Islet precursor cell (in vitro differentiated cells): ENCODE measurements at places on chromosomes 13 and 19.
A peak's percentile ranks its signal among the peaks of the same experiment; 100 is the strongest.

DNA sequence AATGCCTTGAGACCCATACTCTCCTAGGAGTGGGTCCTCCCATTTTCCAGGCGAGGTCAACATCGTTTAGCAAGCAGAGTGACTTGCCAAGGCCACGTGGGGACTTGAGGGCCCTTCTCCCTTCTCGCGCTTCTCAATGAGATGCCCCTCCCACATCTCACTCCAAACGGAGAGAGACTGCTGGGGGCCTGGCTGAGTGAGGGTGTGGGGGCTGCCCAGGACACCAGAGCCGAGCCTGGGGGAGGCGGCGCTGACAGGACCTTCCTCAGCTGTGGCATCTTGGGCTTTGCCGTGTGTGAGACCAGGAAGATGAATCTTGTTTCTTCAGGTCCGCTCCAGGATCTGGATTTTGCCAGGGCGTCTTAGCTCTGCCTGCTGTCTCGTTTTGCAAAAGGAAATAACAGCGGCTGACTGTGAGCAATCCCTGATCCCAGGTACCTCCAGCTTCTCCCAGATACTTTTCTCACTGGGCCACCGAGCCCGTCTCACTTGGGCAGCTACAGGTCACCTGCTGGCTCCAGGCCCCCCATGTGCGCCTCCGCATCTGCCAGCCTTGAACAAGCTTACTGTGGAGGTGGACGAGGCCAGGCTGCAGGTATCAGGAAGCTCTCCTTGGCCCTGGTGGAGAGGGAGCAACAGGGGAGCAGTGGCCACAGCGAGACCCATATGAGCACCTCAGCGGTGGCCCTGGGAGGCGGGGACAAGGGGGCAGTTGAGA, 6.0 kb downstream of the COX6B2 start:
- peak; percentile 57 for DNase-seq

- no peak for DNase-seq
Measured at GRCh38 chr19:12921047-12921446, 2.0 kb upstream of the SYCE2 start.

DNA sequence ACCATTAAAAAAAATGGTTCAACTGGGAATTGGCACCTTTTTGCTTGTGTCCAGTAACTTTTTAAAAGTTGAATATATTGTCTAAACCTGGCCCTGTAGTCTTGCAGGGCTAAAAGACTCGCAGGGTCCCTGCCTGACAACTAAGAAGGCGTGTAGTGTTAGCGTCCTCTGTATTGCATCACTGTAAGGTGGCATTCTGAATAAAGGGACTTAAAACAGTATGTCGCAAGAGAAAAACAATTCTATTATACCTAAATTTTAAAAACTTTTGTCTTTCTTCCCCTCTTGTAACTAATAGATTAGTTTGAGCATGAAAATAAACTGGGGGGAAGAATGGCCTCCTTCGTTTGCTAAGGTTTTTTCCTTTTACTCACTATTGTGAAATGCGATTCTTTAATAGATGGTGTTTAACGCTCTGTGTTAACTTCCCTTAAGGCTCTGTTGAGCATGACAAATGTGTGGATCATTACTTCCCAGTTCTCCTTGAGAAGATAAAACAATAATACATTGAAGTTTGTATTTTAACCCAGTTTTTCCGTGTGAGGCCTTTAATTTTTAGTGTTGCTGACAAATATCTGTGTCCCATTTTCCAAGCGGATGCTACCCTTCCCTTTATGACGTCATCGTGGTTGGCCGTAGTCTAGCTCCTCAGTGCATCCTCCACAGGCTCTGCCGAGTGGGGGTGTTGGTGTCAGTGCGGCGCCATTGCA, 134.6 kb downstream of the KATNAL1 start:
- no peak for DNase-seq

DNA sequence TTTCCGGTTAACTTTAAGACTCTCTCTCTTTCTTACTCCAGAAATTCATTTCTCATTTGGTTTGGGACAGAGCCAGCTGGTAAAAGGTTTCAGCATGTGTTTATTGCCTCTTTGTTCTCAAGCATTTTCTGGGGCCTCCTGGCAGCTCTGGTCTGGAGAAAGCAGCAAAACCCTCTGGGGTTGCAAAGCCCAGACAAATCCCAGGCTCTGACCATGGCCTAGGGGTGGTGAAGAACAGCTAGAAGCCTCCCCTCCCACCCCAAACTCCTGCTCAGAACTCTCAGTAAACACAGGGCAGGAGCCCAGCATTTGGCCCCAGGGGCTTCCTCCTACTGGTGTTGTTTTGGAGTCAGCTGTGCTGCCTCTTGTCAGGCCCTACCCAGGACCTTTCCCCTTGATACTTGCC, 124.2 kb upstream of the SERP2 start:
- DNase-seq: peak; percentile 94

GRCh38 chr19:1956868-1957492, 16.0 kb downstream of the CSNK1G2 start:
- no peak for DNase-seq

DNA sequence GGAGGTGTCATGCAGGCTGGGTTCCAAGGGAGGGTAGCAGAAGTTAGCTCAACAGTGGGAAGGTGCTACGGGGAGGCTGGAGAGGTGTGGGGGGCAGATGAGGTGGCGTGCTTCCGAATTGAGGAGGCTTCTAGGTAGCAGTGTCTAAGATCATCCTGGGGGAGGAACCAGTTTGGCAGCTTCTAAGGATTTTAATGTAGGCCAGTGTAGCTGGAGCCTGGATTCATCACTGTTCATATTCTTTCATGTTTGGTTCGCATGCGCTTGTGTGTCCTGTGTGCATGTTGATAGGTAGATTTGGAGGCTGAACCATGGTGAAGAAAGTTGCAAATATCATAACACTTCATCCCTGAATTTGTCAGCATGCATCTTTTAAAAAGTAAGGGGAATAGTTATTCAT, 86.7 kb downstream of the GPR12 start:
- no peak for DNase-seq

- DNase-seq: no peak
Measured at GRCh38 chr19:29162694-29163093, 50.3 kb downstream of the UQCRFS1 start.

DNA sequence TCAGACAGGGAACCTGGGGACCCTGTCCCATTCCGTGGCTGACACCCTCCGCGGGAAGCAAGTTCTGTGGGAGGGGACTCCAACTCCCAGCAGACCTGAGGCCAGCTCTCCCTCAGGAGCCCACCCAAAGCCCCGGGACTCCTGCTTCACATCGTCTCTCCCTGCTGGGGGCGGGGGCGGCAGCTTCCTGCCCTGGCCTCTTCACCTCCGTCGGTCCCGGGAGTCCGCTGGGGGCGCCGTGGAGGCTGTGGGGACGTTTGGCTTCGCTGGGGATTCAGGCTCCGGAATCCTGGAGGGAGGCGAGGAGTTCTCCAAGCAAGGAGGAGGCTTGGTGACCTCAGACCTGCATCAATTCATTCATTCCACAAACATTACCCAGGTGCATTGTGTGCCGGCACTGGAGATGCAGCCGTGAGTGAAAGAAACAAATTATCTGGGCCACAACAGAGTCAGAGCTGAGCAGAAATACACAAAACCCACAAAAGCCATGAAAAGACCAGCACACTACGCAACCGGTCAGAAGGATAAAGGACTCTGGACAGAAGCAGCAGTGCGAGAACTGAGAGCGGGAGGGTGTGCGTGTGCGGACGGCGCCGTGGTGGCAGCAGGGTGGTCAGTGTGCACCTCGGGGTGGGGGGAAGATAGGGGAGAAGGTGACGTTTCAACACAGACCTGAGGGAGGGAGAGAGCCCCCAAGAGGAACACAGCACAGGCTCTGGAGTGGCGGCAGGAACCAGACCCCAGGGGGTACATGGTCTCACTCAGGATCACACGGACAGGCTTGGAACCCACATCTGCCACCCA, 19.0 kb downstream of the EPS8L1 start:
- DNase-seq: peak; percentile 92

- no peak for DNase-seq
Measured at GRCh38 chr13:68551701-68552522, 1321.8 kb upstream of the PCDH9 start.

GRCh38 chr13:33756929-33757328, 61.0 kb upstream of the RFC3 start:
- DNase-seq: no peak

DNA sequence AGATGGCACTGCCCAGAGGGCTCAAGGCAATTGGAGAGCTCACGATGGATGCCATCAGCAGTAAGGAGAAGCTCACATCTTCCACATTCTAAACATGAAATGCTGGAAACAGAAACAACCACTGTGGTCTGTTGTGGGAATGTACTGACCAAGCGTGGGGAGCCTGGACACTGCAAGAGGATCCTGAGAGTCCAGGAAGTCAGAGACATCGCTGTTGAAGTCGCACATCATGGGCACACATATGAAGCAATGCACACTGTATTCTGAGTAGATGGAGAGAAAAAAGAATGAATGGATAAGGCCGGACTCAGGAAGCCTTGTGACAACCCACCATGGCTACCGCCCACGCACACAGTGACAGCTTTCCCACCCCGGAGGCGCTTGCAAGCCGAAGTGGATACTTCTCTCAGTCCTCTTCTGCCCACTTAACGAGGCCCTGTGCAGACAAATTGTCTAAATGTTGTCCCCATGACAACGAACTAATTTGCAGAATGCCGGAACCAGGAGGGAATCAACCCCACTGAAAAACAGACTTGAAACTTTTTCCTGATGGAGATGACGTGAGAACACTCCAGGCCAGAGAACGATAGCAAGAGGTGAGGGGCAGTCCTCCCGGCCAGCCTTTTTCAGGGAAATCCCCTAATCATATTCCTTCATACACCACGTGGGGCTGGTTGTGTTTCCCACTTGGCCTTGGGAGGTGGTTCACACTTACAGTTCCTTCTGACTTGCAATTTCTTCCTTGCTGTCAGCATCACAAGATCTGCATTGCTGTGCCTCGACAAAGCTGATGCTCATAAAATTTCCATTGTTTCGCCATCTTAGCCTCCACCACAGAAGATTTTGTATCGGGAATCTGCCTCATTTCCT, 109.6 kb upstream of the SERP2 start:
- no peak for DNase-seq

DNA sequence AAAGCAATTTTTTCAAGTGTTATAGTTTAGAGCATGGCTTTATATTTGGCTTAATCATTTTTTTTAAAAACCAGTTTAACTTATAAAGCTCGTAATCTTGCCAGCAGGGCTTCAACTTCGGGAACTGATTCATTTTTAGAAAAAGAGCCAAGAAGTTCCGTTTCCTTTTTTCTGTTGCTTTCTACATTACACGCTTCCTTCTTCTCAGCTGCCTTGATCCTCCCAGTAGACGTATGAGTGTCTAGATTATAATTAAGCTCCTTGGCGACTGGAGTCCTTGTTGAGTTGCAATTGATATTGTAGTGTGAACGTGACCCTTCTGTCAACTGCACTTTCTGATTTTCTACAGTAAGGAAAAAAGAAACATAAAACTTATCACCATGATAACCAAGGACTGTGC, 497.2 kb downstream of the DIAPH3 start:
- no peak for DNase-seq

GRCh38 chr13:27830010-27830409, 37.7 kb downstream of the GSX1 start:
- DNase-seq: peak; percentile 75

DNA sequence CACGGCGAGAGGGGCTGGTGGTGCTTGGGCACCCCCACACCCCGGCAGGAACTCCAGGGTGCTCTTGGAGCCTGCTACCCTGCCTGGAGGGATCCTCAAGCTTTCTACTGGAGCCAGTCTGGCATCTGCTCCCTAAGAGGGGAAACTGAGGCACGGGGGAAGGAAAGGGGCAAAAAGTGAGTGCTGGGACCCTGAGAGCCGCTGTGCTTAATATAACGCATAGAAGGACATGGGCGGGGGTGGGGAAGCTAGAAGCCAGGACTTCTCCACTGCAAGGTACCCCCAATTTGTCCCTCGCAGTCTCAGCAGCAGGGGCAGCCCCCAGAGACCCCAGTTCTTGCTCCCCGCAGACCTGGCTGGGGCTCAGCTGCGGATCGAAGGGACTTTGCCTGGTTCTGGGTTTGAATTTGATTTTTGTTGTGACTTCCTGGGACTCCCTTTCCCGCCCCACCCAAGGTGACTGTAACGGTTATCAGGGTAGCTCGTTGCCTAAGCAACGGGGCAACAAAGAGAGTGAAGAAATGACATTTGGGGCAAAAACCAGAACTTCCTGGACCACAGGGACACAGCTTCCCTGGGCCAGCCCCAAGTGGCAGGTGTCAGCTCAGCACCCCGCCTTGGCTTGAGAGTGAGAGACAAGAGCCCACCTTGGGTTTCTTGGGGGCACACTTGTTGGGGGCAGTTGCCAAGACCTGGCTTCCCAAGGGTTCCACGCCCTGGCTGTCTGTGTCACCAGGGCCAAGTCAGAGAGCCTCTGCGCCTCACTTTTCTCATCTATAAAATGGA, 638 bp downstream of the ADGRE5 start:
- no peak for DNase-seq

DNA sequence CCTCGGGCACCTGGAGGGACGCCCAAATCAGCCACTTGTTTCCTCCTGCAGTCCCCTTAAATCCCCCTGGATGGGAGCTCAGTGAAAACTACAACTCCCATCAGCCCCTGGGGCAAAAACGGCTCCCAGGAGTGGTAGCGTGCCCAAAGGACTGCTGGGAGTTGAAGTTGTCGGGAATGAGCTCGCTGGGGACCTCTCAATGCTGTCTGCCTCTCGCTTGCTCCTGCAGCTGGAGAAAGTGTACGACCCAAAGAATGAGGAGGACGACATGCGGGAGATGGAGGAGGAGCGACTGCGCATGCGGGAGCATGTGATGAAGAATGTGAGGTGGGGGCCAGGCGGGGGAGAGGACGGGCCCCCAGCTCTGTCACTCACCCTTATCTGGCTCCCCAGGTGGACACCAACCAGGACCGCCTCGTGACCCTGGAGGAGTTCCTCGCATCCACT, 14.7 kb upstream of the DHDH start:
- DNase-seq: peak; percentile 70

DNA sequence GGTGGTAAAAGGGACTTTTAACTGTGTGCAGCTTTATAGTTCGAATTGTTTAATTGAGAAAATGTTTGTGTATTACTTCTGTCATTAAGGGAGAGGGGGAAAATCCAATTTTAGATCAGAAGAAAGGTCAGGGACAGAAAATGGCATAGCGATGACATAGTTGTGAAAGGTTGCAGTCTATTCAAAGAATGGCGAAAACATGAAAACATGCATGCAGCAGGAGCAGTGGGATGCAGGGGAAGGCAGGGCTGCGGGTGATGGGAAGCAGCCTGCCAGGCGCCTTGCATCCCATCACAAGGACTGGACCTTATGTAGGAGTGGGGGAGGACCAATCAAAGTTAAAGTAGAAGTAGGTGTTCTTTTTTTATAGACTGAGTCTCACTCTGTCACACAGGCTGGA, 125.9 kb downstream of the CDK8 start:
- DNase-seq: no peak

GRCh38 chr13:46773541-46773940, 23.4 kb downstream of the ESD start:
- no peak for DNase-seq

GRCh38 chr13:20475927-20476691, 49.5 kb downstream of the CRYL1 start:
- peak; percentile 64 for DNase-seq

- no peak for DNase-seq
Measured at GRCh38 chr13:29436291-29436690, 159.2 kb downstream of the SLC7A1 start.

GRCh38 chr13:74707291-74707690, 573.1 kb upstream of the KLF12 start:
- DNase-seq: no peak

GRCh38 chr13:27635266-27635665, 13.6 kb downstream of the POLR1D start:
- DNase-seq: no peak

- DNase-seq: peak; percentile 71
Measured at GRCh38 chr19:40689339-40690049, 957 bp downstream of the NUMBL start.

- no peak for DNase-seq
Measured at GRCh38 chr13:94065741-94066140, 413.7 kb downstream of the DCT start.

GRCh38 chr19:7655581-7655980, 13.3 kb upstream of the RETN start:
- DNase-seq: no peak
